ENCODE measurements at places on chromosomes 2 and 18.

GRCh38 chr2:23620841-23621341 lies 235.9 kb downstream of the KLHL29 start:
- peak; percentile 70 for DNase-seq

DNA sequence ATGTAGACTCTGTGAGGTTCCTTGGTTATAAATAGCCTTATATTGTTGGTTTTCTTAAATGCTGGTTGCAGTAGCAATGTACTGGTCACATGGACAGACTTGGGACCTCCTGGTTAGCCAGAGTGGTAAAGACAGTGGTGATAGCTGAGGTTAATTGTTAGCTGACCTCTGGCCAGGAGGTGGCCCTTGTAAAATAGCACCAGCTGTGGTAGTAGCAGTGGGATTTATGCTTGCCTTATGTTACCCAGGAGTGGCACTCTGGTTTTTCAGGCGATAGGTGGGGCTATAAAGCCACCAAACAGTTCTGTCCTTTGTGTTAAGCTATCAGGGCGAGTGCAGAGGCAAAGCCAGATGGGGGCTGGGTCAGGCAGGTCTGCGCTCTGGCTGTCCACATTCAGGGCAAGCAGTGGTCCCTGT lies 94.8 kb upstream of the SRD5A2 start:
- DNase-seq: no peak

- DNase-seq: no peak
Measured at GRCh38 chr18:44792456-44793061, 111.9 kb downstream of the SETBP1 start.

DNA sequence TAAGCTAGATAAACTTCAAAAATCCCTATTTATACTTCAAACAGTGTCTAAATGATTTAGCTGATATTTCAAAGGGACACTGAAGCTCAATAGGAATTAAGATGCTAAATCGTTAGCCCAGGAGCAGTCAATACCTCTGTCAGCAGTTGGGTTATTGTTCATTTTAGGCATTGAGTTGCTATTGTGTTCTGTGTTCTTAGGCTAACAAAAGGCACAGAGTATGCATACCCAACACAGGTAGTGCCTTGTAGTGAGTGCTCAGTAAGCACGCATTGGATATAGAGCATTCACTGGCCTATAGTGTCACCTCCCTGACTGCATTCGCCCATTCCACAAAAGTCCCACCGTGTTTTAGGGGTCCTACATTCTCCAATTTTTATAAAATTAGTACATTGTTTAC lies 152.3 kb downstream of the PIK3C3 start:
- no peak for DNase-seq

DNA sequence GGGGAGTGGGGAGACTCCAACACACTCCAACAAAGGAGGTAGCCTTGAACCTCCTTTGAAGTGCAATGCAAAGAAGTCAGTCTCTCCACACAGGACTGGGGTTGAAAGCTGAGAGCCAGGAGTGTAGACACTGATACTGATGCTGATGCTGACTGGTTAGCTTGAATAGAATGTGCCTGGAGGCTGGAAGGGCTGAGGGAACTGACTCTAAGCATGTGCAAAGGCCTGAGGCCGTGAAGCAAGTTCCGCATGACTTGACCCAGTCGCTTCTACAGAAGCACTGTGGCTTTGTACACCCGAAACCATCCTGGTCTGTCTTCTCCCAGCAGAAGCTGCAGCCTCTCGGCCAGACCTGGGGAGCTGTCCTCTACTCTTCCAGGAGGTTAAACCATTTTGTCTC lies 10.4 kb downstream of the FOXI3 start:
- no peak for DNase-seq
